ENCODE measurements at places on chromosomes 1 and 21.

- DNase-seq = no peak
Observed at GRCh38 chr1:39573736-39574624, 2.6 kb downstream of the PABPC4 start.

- DNase-seq = no peak
Observed at GRCh38 chr1:17658837-17659236, 96.3 kb upstream of the ACTL8 start.

GRCh38 chr1:162458236-162458635, 39.4 kb upstream of the UHMK1 start:
- no peak for DNase-seq

GRCh38 chr21:14888202-14888601, 176.6 kb downstream of the NRIP1 start:
- no peak for DNase-seq

GRCh38 chr1:223724376-223724775, 12.0 kb downstream of the CAPN2 start:
- no peak for DNase-seq

GRCh38 chr1:228778961-228779360, 43.7 kb downstream of the RHOU start:
- DNase-seq = no peak

Data from activated CD8-positive, alpha-beta memory T cell treated with anti-CD3 and anti-CD28 coated beads for 1 hour (primary cell).